Large intestine (tissue), 12 donors: ENCODE measurements at places on chromosomes 7 and 10. TPM values are rescaled to one million over a fixed set of nuclear protein-coding genes. Genes with fewer than 3 reads are reported as not detected.

The ZNF316 gene
- 35.0 TPM for polyA plus RNA-seq

The CXCL12 gene
- polyA plus RNA-seq = 46.6 TPM

The DLX5 gene
- 0.58 TPM for polyA plus RNA-seq

The CTBP2 gene
- polyA plus RNA-seq = 60.1 TPM

The TMEM184A gene
- polyA plus RNA-seq = 58.6 TPM

The SPDYE2B gene
- 1.0 TPM for polyA plus RNA-seq

The MYO3A gene
- polyA plus RNA-seq = 1.8 TPM

The SPACDR gene
- polyA plus RNA-seq = 1.4 TPM

The DLG5 gene
- polyA plus RNA-seq = 34.4 TPM

The LOXL4 gene
- polyA plus RNA-seq = 4.0 TPM

The FFAR4 gene
- 0.51 TPM for polyA plus RNA-seq

The ASB10 gene
- not detected for polyA plus RNA-seq

The FAM20C gene
- polyA plus RNA-seq = 57.2 TPM

The PRR15 gene
- polyA plus RNA-seq = 70.8 TPM

The CALCR gene
- polyA plus RNA-seq = 0.34 TPM

The ECHDC3 gene
- polyA plus RNA-seq = 9.6 TPM

The SPDYE1 gene
- polyA plus RNA-seq = 0.72 TPM

The AVL9 gene
- polyA plus RNA-seq = 39.9 TPM

The GOLGA7B gene
- 3.9 TPM for polyA plus RNA-seq

The C10orf120 gene
- polyA plus RNA-seq = not detected
